CD8-positive, alpha-beta T cell (primary cell): ENCODE measurements at places on chromosomes 1 and 21.

GRCh38 chr1:205339197-205339702, 17.5 kb downstream of the KLHDC8A start:
- no peak for DNase-seq

DNA sequence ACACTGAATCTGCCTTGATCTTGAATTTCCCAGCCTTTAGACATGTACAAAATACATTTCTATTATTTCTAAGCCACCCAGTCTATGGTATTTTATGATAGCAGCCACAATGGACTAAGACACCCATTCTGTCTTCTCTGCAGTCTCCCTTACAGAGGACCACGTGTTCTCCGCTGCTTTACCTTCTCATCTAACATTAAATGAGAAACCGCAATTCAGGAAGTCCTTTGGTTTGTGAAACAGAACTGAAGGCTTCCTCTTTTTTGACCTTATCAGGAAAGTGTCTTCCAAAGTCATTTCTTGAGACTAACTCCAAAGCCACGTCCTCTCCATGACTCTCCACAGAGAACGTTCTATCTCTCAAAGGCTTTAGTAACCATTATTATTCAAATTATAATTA, 560.1 kb downstream of the OMA1 start:
- no peak for DNase-seq

DNA sequence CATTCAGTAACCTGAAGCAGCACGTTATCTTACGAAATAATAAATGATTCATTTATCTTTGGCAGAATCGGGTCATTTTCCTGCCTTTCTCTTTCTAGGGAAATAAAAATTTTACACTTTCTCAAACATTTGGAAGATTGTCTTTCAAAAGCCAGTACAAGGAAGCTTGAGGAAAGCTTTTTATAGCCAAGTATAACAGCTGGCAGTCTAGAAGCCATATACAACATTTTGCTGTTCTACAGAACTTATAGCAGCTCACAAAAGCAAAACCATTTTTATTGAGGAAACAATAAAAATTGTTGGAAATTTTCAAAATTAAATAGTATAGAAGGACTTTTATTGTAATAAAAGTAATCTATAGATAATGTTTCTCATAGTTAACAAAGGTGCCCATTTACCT, 448.6 kb downstream of the SMYD3 start:
- DNase-seq: no peak

DNA sequence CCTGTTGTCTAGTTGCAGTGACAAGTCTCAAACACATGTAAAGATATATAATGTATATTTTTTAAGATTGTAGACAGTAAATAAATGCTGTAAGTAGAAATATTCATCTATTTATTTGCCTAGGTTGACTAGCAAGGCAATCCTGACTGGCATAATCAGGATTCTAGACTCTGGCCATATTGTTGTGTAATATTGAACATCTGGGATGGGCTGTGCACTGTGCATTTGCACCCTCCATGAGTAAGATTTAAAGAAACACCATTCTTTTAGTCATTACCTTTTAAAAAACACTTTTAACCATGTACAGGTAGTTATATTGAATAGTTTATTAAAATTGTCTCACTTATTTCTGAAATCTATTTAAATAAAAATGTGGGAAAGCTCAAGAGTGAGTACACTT, 32.4 kb downstream of the RASAL2 start:
- DNase-seq: no peak

DNA sequence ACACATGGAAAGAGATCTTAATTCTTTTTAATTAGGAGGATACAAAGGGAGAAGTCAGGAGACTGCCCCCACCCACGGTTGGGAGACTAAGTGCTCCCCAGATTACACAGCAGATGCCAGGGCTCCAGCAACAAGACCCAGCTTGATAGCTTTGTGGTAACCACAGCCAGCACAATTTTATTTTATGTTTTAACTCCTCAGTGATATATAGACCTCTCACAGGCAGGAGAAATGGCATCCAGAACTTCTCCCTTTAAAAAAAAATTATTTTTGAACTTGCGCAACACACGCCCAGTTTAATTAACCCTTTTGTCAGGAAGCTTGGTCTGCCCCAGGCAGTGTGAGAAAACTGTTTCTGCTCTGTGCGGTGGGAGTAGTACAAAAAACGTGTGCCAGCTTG, 62.6 kb upstream of the ACOT11 start:
- no peak for DNase-seq

- no peak for DNase-seq
Observed at GRCh38 chr1:10386761-10387676, 11.8 kb upstream of the PGD start.
